ENCODE measurements at places on chromosomes 12 and 14.

GRCh38 chr12:4068981-4069669 is 195.9 kb upstream of the PARP11 start:
- DNase-seq, result no peak

GRCh38 chr12:65259501-65259900 is 19.0 kb upstream of the MSRB3 start:
- DNase-seq, result no peak

DNA sequence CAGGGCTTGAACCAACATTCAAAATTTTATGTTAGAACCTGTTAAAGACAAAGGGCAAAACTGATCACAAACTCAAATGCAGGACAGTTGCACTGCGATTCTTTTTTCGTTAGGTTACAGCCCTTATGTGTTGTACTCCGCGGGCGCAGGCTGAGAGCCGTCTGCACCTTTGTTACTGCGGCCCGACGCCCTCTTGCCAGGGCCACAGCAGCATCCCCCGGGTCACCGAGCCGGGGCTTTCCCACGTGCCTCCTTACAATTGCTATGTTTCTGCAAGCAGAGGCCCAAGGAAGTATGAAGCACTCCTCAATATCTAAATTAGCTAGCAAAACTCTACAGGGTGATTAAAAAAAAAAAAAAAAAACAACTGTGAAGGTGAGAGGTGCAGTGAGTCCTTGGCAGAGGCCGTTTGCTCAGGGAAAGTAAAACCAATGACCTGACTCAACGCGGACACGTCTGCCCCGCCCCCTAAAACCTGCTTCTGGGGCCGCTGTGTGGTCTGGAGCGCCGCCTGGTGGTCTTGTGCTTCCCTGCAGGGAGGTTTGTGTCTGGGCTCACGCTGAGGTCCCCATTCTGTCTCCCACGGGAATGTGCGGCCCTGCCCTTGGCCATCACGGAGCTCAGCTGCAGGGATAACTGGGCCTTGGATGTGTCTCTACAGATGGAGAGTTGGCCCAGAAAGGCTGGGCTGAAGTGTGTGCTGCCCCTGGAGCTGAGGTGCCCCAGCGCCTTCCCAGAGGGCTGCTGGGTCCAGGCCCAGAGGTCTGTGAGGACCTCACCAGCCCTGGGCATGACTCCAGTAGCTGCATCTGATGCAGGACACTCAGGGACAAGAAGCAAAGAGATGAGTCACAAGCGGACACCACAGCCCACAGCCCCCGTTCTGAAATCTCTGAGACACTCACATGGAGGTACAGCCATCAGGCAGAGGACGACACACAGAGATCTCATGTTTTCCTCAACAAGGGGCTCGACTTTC is 418.5 kb downstream of the TMEM121 start:
- peak; percentile 75 for DNase-seq

DNA sequence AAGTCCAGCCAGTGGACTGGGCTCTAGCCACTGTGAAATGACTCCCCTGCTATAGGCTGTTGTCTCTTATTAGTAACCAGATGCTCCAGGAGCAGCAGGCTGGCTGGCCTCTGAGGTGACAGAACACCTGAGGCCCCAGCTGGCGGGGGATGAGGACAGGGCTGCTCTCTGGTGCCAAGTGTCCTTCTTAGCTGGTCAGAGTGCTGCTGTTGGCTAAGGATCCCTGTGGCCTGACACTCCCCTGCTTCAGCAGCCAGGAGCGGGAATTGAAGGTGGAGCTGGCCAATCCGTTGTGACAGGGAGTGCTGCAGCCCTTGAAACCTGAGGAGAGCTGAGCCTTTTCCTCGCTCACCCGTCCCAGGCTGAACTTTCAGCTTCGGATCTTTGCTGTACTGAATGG is 30.7 kb downstream of the TMEM229B start:
- peak; percentile 52 for DNase-seq

- DNase-seq, result peak; percentile 47
Observed at GRCh38 chr12:69897744-69898143, 72.7 kb downstream of the MYRFL start.

GRCh38 chr12:108268397-108268796 is 70.7 kb downstream of the CMKLR1 start:
- no peak for DNase-seq

DNA sequence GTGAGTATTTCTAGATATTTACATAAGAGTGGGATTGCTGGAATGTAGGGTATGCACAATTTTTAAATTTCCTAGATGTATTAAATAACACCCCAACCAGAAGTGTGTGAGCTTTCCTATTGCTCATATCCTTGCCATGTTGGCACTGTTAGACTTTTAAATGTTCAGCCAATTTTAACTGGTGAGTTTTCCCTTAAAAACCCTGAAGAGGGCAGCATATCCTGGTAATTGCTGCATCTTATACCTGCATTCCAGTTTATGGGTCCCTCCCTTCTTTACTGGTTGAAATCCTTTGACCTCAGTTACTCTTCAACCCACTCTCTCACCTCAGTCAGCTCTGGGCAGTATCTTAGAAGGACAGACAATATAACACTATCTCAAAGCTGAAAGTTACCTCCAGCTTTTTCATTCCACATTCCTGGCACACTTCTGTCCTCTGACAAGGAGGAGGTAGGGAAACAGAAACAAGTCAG is 270.6 kb downstream of the PAWR start:
- no peak for DNase-seq

DNA sequence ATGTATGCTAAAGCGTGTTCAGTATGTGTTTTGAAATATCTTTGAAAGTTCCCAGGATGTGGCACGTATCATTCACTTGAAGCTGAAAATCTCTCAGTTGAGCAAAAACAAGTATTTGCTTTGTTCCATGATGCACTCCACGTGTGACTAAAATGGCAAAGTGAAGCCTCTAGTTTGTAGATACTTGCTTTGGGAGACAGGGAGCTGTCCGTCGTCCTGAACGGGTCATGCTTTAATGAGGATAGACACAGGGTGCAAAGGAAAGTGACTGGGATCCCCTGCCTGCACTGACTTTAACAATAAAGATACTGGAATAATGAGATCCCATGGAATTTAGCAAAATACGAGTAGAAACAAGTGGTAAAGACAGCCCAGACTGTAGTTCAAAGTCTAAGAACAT is 991.4 kb downstream of the NRXN3 start:
- DNase-seq, result no peak

GRCh38 chr12:23361971-23362370 is 587.5 kb downstream of the SOX5 start:
- no peak for DNase-seq

DNA sequence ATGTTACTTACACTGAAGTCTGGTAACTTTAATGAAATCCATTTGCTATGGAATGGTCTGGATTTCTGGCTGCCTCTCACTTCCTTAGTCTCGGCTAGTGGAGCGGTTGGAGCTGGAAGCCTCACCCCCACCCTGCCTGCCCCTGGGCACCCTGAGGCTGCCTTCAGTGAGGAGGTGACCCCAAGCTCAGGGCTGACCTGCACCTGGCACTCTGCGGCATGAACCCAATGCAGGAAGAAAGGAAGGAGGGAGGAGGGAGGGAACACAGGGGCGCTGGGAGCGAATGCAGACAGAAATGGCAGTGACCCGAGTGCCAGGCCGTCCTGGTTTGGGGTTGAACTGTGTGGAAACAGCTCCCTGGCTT is 353.1 kb downstream of the TMEM121 start:
- DNase-seq, result no peak

- no peak for DNase-seq
Observed at GRCh38 chr12:54546511-54546910, 2.9 kb upstream of the PDE1B start.

GRCh38 chr14:32304296-32304695 is 24.8 kb upstream of the AKAP6 start:
- DNase-seq, result no peak

DNA sequence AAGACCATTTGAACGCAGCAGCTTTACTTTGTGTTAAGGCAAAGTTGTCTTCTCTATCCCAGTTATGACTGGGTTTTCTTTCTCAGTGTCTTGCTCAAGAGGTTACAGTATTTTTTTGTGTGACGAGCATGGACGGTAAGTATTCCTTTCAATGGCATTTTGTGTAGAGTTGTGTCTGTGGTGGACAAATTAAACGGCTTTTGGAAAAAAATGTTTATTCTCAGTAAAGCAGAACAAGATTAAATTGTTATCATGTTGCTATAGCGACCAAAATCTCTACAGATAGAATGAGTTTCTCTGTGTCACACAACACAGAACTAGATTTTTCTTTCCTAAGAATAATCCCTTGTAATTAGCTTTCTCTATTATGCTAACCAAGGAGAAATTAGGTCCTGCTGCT is 417.1 kb downstream of the AEBP2 start:
- no peak for DNase-seq

- DNase-seq, result no peak
Observed at GRCh38 chr12:124034297-124034696, 61.3 kb downstream of the ZNF664 start.

DNA sequence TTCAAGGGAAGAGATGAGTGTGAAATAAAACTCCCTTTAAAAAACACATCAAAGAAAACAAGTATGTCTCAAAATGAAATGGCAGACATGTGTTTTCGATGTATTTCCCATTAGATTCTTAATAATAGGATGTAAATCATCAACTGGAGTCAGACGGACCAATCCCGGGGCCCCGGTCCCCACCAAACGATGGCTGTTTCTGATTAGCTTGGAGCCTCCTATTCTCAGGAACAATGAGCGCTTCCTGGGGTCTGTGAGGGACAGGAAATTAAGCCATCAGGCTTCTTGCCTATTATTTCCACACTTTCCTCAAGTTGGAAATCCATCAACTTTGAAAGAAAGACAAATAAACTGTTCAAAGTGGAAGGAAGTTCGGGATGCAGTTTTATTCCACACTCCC is 179.4 kb downstream of the EFCAB11 start:
- DNase-seq, result no peak

DNA sequence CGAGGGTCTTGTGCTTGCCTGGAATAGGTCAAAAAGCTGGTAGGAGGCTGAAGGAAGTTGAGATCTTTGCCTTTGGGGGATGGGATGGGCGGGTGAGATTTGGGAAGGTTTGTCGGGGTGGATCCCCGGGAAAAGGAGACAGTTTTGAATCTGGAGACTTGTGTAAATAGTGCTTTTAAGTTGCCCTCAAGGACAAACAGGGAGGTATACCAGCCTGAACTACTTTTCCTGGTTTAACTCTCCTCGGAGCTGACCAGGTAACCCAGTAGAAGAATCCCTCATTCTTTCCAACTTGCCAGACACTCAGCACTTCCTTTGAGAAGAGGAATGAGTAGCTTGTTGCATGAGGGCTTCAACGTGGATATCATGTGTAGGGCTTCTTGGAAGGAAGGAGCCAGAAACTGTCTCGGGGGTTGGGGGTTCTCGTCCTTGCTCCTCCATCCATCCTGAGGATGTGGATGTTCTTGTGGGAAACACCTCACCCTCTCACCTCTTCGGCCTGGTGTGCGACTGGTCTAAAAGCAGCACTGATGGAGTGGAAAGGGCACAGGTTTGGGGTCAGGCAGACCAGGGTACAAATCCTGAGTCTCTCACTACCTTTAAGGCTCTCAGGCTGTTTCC is 1.9 kb downstream of the TEAD4 start:
- no peak for DNase-seq

DNA sequence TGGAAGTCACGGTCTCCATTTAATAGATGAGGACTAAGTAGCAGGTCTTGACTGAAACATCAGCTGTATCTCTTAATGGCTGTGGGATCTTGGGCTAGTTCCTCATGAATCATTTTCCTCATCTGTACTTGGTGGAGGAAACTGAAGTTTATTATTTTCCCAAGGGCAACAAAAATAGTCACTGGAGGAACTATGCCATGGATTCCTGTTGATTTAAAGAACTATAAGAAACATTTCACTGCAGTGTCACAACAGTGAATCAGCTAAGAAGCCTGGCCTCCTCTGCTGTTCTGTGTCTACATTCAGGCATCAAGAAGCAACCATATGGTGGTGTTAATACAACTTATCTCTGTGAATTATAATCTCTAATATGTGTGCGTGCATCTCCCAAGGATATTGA is 200.5 kb downstream of the STXBP6 start:
- DNase-seq, result no peak

DNA sequence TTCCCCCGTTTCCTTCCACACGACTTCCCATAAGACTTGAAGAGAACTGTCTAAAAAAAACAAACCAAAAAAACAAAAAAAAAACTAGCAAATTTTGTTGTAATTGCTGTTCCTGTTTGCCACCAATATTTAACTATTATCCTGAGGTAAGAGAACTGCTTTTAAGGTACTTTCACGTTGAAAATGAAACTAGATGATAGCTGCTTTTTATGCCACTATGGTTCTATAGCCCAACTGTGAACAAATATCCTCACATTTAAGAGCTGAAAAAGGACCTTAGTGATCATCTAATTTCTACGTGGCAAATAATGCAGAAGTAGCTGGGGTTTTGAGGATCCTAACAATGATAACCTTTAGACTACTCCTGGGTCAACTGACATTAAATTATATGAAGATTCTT is 98.6 kb downstream of the TAOK3 start:
- DNase-seq, result no peak

- DNase-seq, result no peak
Observed at GRCh38 chr14:53331247-53331646, 178.1 kb upstream of the DDHD1 start.

DNA sequence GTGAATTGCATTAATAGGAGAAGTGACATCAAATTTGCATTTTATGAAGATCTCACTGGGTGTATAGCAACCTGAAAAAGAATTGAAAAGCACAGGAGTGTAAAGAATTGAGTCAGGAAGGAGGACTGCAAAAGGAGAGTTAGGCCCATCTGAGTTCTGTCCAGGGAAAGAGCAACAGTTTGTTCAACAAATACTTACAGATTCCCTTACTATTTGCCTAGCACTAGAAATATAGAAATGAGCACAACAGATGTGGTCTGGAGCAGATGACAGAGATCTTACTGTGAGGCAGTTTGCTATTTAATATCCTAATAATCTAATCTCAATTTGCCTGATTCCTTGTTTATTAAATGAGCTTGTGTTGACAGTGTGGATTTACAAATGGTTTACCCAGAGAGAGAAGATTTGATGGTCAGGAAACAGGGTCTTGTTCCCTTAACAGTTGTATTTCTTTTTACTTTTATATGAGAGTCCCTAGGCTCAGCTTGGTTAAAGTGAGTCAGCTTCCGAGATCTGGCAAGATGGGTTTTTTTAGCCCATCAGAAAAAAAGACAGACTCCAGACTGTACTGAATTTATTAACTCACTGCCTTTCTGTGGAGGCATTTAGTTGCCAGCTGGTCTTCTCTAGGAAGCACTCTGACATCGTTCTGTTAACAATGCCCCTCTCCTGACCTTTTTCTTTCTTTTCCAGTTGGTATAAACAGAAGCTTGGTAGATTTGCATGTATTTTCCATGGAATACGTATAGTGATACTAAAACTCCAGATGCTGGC is 229.7 kb downstream of the TTC6 start:
- no peak for DNase-seq

- DNase-seq, result peak; percentile 87
Observed at GRCh38 chr14:101903111-101903561, 61.2 kb upstream of the DYNC1H1 start.

- no peak for DNase-seq
Observed at GRCh38 chr12:83865431-83865830, 1047.2 kb downstream of the SLC6A15 start.

- no peak for DNase-seq
Observed at GRCh38 chr12:125228519-125229260, 163.5 kb downstream of the AACS start.

DNA sequence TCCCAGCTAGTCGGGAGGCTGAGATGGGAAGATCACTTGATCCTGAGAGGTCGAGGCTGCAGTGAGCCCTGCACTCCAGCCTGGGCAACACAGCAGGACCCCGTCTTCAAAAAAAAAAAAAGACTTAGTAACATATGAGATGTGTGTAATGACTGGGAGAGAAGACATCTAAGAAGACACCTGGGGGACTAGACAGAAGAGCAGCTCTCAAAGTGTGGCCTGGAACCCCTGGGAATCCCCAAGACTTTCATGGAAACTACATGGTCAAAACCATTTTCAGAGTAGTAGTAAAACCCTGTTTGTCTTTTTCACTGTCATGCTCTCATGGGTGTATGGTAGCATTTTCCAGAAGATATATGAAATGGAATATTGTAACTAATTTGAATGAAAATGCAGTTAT is 45.3 kb downstream of the R3HDM2 start:
- no peak for DNase-seq

Measured in Right ventricle myocardium superior (tissue), 1 donor.